ENCODE measurements at places on chromosomes 2 and 18. TPM values are rescaled to one million over a fixed set of nuclear protein-coding genes. Genes with fewer than 3 reads are reported as not detected.
A peak's percentile ranks its signal among the peaks of the same experiment; 100 is the strongest.

DNA sequence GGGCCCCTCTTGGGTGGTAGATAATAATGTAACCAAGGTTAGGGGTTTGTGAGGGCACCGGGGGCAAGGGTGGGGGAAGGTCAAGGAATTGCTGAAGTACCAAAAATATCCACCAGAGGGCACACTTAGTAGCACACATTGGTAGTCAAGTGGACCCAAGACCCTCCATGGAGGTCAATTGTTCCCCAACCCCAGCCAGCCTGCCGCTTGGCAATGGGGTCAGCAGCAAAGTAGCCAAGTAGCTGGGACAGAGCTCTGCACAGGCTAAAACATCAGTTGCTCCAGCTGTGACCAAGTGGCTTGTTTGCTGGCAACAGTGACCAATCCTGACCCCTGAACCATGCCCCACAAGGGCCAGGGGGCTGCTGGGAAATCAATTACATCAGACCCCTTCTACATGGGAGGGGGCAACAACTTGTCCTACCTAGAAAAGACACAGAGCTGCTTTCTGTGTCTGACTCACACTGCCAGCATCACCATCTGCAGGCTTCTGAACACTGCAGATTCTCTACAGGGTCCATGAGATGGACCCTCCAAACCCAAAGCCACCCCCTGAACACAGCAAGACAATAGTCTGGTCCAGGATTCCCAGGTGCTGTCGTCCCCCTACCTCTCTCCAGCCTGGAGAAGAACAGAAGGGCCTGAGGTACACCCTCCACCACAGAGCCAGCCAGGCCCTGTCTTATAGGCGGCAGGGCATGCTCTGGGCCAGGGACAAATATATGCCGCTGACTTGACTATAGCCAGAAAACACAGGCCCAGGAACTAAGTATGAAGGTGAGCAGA, 76.0 kb downstream of the EMX1 start:
- H3K4me1 ChIP-seq, result no peaks in the 10 kb centered on the region
- no peaks in the 10 kb centered on the region for H3K27me3 ChIP-seq
- H3K36me3 ChIP-seq, result no peaks in the 10 kb centered on the region
- no peak overlapping the region for H3K4me3 ChIP-seq
- peak; percentile 58 for DNase-seq

DNA sequence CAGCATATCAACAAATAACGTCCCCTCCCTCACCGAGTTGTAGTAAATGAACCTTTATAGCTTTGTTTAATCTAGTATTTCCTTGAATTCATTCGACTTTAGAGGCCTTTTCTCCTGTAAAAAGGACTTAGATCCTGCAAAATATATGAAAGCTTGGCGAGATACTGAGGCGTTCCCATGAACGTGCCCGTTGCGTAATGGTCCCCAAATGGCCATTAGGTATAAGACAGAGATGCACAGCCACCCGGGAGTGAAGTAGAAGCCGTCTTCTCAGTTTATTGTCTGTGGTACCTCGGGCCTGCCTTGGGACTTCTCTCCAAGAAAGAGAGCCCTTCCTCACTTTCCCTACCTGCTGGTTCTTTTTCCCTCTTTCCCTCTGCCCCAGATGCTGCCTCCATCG, 310.6 kb downstream of the CELF4 start:
- no peak overlapping the region for H3K27ac ChIP-seq
- no peak for DNase-seq
- peaks cover 10% of the 10 kb centered on the region for H3K36me3 ChIP-seq
- H3K4me1 ChIP-seq, result peaks cover 7% of the 10 kb centered on the region
- H3K27me3 ChIP-seq, result peaks cover 79% of the 10 kb centered on the region
- H3K4me3 ChIP-seq, result peak overlapping the region; percentile 68

- H3K27ac ChIP-seq, result no peak overlapping the region
- no peaks in the 10 kb centered on the region for H3K4me1 ChIP-seq
- H3K4me3 ChIP-seq, result no peak overlapping the region
- H3K36me3 ChIP-seq, result no peaks in the 10 kb centered on the region
These were observed 631.2 kb downstream of the CPS1 start for GRCh38 chr2:211187602-211188001.

- no peaks in the 10 kb centered on the region for H3K36me3 ChIP-seq
- DNase-seq, result no peak
- no peak overlapping the region for H3K4me3 ChIP-seq
- H3K27me3 ChIP-seq, result no peaks in the 10 kb centered on the region
These were observed 107.1 kb downstream of the PIEZO2 start for GRCh38 chr18:11042247-11042646.

Gene PRLH
- polyA plus RNA-seq, result not detected

DNA sequence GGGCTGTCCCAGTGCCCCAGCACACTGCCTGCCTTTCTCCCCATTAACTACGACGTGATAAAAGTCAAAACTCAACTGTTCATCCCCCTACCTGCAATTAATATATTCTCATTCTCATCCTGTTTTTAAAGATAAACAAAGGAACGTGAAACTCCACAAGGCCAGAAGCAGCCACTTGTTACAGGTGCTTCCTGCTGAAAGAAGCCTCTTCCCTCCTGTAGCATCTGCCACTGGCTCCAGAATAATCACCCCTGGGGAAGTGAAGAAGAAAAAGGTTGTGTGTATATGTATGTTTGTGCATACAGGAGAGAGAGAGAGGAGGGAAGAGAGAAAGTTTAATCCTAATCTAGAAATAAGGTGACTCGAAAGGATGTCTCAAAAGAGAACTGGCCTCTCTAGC, 27.1 kb downstream of the KIAA2012 start:
- no peak overlapping the region for H3K4me3 ChIP-seq
- H3K36me3 ChIP-seq, result no peaks in the 10 kb centered on the region
- H3K27me3 ChIP-seq, result peaks cover 20% of the 10 kb centered on the region

GRCh38 chr2:4780679-4781078, 911.5 kb upstream of the SOX11 start:
- DNase-seq, result no peak
- no peaks in the 10 kb centered on the region for H3K4me1 ChIP-seq
- no peak overlapping the region for H3K27ac ChIP-seq
- no peaks in the 10 kb centered on the region for H3K36me3 ChIP-seq
- no peaks in the 10 kb centered on the region for H3K27me3 ChIP-seq

GRCh38 chr2:84290537-84290936, 168.5 kb downstream of the SUCLG1 start:
- no peak for DNase-seq
- no peaks in the 10 kb centered on the region for H3K4me1 ChIP-seq
- no peak overlapping the region for H3K4me3 ChIP-seq
- H3K27ac ChIP-seq, result no peak overlapping the region
- no peaks in the 10 kb centered on the region for H3K36me3 ChIP-seq
- peaks cover 9% of the 10 kb centered on the region for H3K27me3 ChIP-seq

- no peaks in the 10 kb centered on the region for H3K27me3 ChIP-seq
- no peak overlapping the region for H3K27ac ChIP-seq
- no peak for DNase-seq
- H3K36me3 ChIP-seq, result no peaks in the 10 kb centered on the region
These were observed 921.7 kb downstream of the DPP10 start for GRCh38 chr2:115364093-115364492.

Gene LHCGR
- polyA plus RNA-seq, result not detected
